Thoracic aorta (tissue), 2 donors: ENCODE measurements at places on chromosomes 3 and 15. TPM values are rescaled to one million over a fixed set of nuclear protein-coding genes. Genes with fewer than 3 reads are reported as not detected.

NANOGP8 gene
- total RNA-seq = not detected

RFTN1 gene
- total RNA-seq = 69.7 TPM

GOLGA6D gene
- not detected for total RNA-seq

TMEM44 gene
- total RNA-seq = 11.0 TPM
